Thymus (tissue), 14 donors: ENCODE measurements at places on chromosomes 7 and 10. TPM values are rescaled to one million over a fixed set of nuclear protein-coding genes. Genes with fewer than 3 reads are reported as not detected.

The ADRB1 gene
- 0.14 TPM for total RNA-seq

- DNase-seq: no peak
Observed at GRCh38 chr10:127813290-127813689, 76.3 kb downstream of the FOXI2 start.

- DNase-seq: no peak
Observed at GRCh38 chr10:52146766-52147165, 167.3 kb upstream of the DKK1 start.

The CPA1 gene
- total RNA-seq: 0.14 TPM

GRCh38 chr10:71082960-71083715 is 129.2 kb upstream of the UNC5B start:
- no peak for DNase-seq

GRCh38 chr10:49076319-49076718 is 39.0 kb downstream of the VSTM4 start:
- no peak for DNase-seq

The MUC12 gene
- 0.57 TPM for total RNA-seq

The TMEM130 gene
- total RNA-seq: 0.24 TPM

DNA sequence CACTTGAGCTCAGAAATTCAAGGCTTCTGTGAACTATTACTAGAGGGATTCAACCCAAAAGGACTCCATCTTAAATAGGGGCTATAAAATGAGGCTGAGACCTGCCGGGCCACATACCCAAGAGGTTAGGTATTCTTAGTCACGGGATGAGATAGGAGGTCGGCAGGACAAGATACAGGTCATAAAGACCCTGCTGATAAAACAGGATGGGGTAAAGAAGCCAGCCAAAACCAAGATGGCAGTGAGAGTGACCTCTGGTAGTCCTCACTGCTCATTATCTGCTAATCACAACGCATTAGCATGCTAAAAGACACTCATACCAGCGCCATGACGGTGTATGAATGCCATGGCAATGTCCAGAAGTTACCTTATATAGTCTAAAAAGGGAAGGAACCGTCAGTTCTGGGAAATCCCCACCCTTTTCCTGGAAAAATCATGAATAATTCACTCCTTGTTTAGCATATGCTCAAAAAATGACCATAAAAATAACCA is 101.2 kb upstream of the TRIM24 start:
- DNase-seq: no peak

DNA sequence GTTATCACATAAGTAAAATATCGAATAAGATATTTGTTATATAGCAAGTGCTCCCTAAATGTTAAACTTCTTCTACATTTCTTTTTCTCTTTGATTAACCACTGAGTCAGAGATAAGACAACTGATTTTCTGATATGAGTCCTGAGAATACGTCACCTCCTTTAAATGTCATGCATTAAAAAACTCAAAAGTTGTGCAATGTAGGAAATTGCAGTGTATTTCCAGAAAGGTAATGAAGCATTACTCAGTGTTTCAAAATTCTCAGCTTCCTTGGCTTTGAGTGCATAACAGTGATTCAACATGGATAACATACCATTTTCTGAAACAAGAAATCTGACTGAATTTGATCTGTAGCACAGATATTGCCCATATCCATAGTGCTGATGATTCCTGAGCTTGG is 155.8 kb downstream of the BMPER start:
- no peak for DNase-seq

DNA sequence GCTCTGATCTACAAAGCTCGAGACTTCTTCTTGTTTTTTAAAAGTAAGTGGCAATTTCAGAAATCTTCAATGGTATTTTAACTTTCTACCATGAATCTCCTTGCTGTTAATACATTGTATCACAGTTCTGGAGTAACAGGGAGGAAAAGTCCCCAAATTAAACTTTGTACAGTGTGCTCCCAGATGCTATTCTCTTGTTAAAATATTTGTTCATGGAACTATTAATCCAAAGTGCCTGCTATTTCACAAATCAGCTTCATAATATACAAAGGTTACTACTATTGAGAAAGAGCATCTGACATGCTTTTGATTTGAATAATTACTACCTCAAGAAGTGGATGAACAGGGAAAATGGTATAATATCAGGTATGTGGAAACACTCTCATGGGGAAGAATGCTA is 36.6 kb downstream of the SIRT1 start:
- DNase-seq: no peak

- DNase-seq: no peak
Observed at GRCh38 chr10:132382231-132382922, 14.6 kb upstream of the PWWP2B start.

GRCh38 chr7:88771417-88771816 is 11.9 kb downstream of the ZNF804B start:
- no peak for DNase-seq

DNA sequence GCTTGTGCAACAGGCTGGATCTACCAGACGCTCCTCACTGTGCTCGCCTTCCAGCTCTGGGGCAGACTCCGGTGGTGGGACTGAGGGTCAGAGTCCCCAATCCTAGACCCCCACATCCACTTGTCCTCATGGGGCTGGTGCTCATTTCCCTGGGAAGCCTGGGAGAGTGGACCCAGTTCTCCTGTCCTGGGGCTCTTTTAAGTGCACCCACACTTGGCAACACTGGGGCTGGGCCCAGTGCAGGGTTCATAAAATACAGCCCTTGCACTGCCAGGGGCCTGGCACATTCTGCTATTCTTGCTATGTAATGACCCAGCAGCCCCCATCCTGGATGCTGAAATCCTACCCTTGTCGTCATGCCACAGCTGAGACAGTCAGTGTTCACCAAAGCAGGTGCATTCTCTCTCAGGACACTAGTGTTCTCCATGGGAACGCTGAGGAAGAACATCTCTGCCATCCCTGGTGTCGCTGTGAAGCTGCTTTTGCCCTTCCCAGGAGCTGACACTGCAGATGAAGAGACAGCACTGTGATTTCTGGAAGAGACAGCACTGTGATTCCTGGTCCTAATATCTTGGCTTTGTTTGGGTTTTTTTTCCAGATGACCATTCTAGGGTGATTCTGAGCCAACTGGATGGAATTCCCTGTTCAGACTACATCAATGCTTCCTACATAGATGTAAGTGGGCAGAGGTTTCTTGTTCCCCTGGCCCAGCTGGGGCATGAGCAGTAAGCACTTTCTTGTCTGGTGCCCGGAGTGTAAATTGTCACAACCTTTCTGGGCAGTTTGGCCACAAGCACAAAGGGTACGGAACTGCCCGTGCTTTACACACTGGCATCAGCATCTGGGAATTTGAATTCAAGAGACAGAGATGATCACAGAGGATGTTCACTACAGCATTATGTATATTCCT is 65.6 kb downstream of the MKI67 start:
- DNase-seq: no peak

- no peak for DNase-seq
Observed at GRCh38 chr10:1572519-1573333, 164.6 kb downstream of the ADARB2 start.

- no peak for DNase-seq
Observed at GRCh38 chr10:97450828-97451227, 4.9 kb downstream of the ZDHHC16 start.

- no peak for DNase-seq
Observed at GRCh38 chr10:111435871-111436270, 359.0 kb downstream of the ADRA2A start.

The CPA2 gene
- total RNA-seq: 0.14 TPM

The FAM13C gene
- 3.9 TPM for total RNA-seq

DNA sequence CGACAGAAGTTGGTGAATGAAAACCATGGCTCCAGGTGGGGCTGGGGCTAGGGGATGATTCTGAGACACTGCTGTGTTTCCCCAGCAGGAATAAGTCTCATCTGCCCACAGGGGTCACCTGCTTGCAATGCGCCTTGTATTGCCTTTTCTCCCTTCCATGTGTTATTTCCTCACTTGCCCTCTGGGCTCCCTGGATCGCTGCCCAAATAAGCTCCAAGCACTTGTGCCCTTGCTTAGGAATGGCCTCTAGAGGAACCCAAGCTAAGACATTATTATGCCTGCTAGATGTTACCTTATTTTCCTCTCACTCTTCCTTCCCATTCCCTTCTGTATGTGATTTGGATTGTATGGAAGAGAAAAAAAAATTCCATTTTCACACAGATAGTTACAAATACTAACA is 24.8 kb upstream of the PLPP4 start:
- DNase-seq: no peak

- no peak for DNase-seq
Observed at GRCh38 chr10:26543567-26544306, 105.6 kb downstream of the APBB1IP start.

The TFR2 gene
- 0.80 TPM for total RNA-seq

DNA sequence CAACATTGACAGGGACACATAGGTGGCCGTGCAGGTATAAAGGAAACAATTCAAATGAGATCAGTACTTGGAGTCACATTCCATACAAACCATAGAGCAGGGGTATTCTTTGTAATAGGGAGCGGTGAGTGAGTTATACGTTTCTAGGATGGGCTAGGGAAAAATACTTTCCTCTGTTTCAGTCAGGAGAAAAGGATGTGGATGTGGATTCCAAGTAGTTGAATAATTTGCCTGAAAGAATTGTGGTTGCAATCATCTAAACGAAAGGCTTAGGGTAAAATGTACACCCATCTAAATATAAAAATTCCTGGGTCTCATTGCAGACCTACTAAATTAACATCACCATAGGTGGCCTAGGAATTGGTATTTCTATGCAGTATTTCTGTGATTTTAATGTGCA is 270.7 kb upstream of the IGFBP3 start:
- no peak for DNase-seq

GRCh38 chr10:5698062-5698461 is 13.4 kb downstream of the TASOR2 start:
- no peak for DNase-seq

GRCh38 chr10:103564116-103564501 is 70.6 kb downstream of the NEURL1 start:
- no peak for DNase-seq

The CADPS2 gene
- total RNA-seq: 7.4 TPM

DNA sequence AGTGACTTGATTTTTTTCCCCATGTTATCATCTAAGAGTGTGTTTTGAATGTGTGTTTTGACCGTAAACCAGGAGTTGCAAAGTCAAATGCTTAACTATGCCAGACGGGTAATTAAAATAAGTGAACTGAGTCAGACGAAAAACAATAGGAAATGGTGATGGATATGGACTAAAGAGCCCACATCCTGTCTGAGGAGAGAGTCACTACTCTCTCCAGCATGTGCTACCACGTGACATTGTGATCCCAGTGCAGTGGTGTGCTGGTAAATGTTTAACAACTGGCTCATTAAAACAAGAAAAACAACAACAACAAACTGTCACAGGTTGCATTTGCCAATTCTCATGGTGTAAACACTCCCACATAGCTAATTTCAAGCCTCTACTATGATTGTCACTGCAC is 164.3 kb downstream of the SUGCT start:
- peak; percentile 34 for DNase-seq

DNA sequence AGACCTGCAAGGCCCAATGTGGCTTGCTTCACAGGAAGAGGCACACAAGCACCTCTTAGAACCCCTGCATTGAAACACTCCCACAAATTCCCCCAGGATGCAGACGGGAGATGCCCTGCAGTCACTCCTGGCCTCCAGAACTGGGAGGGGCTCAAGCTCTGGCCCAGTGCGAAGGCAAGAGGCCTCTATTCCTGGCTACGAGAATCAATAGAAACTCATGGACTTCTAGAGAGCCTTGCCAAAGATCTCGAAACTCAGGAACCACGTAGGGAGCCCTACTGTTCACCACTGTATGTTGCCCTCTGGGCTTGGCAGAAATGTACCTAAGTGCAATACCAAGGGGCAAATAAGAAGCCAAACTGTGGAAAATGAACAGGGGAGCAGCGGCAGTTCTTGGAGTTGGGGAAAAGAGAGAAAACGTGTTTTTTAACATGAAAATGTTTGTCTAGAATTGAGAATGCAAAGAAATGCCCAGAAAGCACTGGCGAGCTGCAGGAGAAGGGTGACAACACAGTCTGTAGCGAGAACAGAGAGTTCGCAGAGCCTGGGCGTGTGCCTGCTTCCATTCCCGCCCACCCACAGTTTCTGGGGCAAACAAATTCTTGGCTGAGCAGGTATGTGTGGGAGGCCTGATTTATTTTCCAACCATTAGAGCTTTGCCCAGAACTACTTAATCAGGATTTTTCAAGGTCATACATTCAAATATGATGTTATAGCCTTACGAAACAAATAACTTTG is 260.5 kb upstream of the KLF14 start:
- DNase-seq: no peak

DNA sequence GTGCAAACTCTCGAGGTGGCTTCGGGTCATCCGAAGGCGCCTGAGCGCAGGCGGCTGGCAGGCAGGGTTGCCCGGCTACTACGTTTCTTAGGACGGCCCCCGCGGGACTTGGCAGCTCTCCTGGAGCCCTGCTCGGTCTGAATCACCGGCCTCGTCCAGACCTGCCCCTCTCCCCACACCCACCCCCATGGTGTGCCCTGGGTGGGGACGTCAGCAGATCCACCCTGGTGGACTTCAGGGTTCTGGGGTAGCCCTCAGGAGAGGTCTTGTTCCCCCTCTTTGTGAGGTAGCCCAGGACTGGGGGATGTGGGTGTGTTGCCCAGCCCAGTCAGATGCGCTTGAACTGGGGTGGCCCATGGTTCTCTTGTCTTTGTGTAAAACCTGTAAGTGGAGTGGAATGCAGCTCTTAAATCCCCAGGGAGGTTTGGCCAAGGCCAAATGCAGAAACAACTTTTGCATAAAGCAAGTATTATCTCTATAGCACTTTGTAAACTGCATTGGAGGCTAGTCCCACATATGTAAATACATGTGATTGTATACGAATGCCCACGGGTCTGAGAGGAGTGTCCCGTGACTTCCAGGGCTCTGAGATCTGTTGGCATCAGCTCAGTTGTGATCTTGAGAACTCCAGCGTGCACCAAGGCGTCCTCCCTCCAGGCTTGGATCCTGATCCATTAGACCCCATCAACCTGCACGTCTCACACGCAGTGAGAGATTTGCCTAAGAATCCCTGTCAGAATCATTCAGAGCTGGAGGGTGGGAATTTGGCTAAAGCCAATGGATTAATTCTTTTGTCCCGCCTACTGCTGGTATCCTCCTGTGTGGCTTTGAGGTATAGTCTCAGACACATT is 1.8 kb downstream of the PFKFB3 start:
- DNase-seq: no peak

The CCZ1 gene
- 46.4 TPM for total RNA-seq
